ENCODE measurements at places on chromosomes 12 and 14. TPM values are rescaled to one million over a fixed set of nuclear protein-coding genes. Genes with fewer than 3 reads are reported as not detected.

- peak; percentile 65 for DNase-seq
Measured at GRCh38 chr12:92439420-92439805, 263.4 kb upstream of the PLEKHG7 start.

DNA sequence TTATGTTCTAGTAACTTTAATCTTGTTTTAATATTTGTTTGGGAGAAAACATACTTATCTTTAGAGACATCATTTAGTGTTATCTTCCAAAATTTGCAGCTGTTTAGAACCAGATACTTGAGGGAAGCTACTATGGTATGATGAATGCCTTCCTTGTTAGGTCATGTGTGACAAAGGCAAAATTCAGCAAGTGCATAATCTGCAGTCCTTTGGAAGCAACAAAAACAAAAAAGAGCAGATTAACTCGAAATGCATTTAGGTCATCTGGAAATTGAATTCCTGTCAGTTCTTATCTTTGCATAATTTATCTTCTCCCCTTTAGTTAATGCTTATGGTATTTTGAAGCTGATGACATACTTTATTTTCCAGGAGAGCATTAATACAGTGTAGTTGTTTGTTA lies 3.5 kb downstream of the FBXO34 start:
- DNase-seq: no peak

GRCh38 chr12:57222286-57223190 lies 5.9 kb downstream of the NXPH4 start:
- no peak for DNase-seq

The TAS2R50 gene
- total RNA-seq: not detected

The TMEM121 gene
- 39.1 TPM for total RNA-seq

The CABP1 gene
- not detected for total RNA-seq

The GLS2 gene
- 1.2 TPM for total RNA-seq

The PCNX1 gene
- 21.7 TPM for total RNA-seq

Measured in G401 (cell line).